Renal pelvis (tissue), 12 donors: ENCODE measurements at places on chromosomes 5 and 9.
A peak's percentile ranks its signal among the peaks of the same experiment; 100 is the strongest.

GRCh38 chr9:123662057-123662776 lies 267.7 kb downstream of the DENND1A start:
- no peak for DNase-seq

DNA sequence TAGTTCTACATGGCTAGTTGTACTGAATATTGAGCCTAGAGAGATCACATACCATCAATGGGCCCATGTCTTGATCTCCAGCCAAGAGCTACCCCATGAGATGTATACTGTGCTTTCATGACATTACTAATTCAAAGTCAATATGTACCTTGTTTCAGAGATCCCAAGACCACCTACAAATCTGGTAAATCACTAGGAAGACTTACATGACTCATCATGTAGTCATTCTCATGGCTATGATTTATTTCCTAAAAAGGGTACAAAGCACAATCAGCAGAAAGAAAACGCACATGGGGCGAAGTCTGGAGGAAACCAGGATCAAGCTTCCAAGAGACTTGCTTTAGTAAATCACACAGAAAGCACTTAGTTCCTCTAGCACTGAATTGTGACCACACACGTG lies 103.0 kb downstream of the PCSK5 start:
- DNase-seq, result no peak

- DNase-seq, result no peak
Observed at GRCh38 chr9:23638837-23639426, 187.1 kb downstream of the ELAVL2 start.

GRCh38 chr5:160926428-160926827 lies 74.4 kb upstream of the ATP10B start:
- DNase-seq, result peak; percentile 61

- DNase-seq, result no peak
Observed at GRCh38 chr5:41365369-41365768, 145.0 kb downstream of the PLCXD3 start.

DNA sequence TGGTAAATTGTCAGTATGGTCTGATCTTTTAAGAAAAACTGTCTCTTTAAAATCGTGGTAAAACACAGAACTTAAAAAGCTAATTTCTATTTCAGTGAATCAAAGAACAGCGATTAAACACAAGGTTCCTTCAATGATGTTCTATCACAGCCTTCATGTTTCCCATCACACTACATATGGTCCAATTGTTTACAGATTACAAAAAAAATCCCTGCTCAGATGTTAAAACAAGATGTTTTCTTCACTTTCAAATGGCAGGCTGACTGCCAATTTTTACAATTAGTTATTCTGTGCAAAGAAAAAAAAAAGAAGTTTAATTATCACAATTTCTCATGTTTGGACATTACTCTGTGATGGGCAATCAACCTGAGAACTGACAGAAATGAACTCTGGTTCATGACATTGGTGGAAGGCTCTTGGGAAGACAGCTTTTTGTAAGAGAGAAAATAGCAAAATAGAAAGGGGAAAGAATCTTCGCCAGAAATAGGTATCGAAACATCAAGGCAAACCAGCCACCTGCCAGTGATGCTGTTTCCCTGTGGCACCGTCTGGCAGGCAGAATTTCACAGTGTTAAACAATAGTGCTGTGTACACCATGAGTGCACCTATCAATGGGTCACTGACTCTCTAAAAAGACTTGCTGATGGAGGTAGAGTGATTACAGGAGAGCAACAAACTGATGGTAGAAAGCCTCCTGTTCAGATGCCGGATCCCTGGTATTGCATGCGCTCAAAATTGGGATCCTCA lies 1020.0 kb upstream of the ARRDC3 start:
- no peak for DNase-seq

DNA sequence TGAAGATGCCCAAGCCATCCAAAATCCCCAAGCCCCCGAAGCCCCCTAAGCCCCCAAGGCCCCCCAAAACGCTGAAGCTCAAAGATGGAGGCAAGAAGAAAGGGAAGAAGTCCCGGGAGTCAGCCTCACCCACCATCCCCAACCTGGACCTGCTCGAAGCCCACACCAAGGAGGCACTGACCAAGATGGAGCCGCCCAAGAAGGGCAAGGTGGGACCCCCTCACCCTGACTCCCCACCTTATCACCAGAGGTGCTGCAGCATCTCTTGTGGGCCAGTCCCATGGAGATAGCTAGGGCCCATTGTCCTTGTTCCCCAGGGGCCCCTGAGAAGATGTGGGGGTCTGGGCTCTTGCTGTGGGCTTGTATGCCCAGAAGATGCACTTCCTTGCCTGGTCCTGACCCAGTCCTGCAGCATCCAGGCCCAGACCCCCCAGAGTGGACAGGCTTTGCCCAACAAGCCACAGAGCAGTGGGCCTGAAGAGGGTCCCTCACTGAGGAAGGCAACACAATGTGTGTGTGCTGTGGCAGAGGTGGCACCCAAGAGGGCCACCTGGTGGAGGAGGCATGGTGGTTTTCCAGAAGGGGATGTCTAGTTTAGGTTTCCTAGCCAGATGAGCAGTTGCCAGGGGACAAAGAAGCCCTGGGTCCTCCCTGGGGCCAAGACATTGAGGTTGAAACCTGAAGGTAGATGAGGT lies 84.1 kb downstream of the PHF2 start:
- DNase-seq, result no peak

- no peak for DNase-seq
Observed at GRCh38 chr5:107257885-107258520, 412.7 kb downstream of the EFNA5 start.

DNA sequence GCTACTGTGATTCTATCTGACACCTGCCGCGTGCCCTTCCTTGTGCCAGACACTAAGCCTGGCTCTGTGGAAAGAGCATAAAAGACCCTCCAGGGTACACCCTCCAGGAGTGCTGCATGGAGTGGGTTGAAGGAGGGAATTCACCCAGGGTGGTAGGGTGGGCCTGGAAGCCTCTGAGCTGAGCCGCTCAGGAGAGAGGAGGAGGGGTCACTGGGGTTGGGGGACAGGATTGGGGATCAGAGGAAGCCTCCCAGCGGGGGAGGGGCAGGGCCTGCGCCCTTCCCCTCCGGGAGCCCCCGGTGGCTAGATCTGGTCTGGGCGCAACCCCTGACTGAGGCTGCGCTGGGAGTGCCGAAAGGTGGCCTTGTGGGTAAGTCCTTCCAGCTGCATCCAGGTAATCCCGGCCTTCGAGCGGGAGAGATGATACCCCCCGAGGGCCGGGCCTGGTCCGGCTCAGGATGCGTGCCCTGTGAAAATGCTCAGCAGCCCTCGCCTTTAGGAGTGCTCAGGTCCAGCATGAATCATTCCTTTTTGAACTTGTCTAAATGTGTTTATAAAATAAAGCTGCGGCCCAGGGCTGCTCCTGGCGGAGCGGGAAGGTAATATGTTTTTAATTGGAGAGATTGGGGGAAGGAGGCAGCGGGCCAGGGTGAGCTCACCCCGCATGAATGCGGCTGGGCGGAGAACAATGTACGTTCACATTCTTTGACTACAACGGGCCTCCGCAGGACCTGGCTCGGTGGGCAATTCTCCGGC lies 118.1 kb upstream of the SMIM23 start:
- DNase-seq, result peak; percentile 54

- no peak for DNase-seq
Observed at GRCh38 chr5:135740475-135740874, 94.0 kb upstream of the SLC25A48 start.

DNA sequence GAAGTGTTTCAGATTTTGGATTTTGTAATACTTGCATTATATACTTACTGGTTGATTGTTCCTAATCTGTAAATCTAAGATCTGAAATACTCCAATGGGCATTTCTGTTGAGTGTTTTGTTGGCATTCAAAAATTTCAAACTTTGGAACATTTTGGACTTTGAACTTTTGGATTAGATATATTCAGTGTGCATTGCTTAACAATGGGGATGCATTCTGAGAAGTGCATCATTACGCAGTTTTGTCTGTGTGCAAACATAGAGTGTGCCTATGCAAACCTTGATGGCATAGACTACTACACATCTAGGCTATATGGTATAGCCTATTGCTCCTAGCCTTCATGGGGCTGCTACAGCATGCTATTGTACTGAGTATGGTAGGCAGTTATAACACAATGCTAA lies 325.4 kb downstream of the KDM4C start:
- no peak for DNase-seq

GRCh38 chr9:130320723-130321481 lies 55.3 kb downstream of the HMCN2 start:
- no peak for DNase-seq

DNA sequence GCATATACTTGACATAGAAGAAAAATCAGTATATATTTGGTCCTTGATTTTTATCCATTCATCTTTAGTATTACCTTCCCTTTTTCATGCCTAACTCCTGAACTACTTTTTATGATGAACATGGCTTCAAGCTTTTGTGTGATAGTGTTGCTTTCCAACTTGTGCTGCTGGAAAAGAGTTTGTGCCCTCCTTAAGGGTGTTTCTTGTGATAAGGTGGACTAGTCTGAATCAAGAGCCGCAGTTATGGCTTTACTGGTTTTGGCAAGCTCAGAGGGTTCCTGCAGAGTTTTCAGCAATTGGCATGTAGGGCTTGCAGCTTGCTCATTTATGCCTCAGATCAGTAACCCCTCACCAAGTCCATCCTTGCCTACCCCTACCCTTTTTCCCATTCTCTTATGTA lies 20.5 kb downstream of the POLR3G start:
- no peak for DNase-seq

- DNase-seq, result no peak
Observed at GRCh38 chr9:128732576-128732975, 8.6 kb upstream of the ZDHHC12 start.

DNA sequence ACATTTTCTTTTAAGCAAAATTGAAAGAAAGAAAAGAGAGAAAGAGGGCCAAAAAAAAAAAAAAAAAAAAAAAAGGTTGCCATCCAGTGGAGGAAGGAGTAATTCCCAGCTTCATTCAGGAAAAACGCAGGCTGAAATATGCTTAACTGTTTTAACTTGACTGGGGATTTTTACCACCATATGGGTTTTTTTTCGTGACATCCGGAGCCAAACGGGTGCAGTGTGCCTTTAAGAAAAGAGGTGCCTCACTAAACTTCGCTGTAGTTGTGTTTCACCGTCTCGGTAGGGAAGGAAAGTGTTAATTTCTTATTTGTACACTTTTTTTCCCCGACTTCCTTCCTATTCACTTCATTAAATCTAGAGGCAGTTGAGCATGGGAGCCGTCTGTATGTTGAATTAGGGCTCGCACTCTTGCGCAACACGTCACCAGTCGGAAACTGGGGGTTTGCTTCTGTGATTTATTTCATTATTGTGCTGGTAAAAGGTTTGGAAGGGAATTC lies 143.0 kb downstream of the SMARCA2 start:
- peak; percentile 85 for DNase-seq

GRCh38 chr5:89606939-89607534 lies 724.1 kb upstream of the MEF2C start:
- DNase-seq, result no peak

- DNase-seq, result no peak
Observed at GRCh38 chr5:54226215-54226614, 84.2 kb downstream of the ARL15 start.

- no peak for DNase-seq
Observed at GRCh38 chr9:72948575-72949243, 4.1 kb downstream of the ALDH1A1 start.

GRCh38 chr5:125970631-125971307 lies 452.4 kb upstream of the GRAMD2B start:
- peak; percentile 15 for DNase-seq

- DNase-seq, result no peak
Observed at GRCh38 chr9:108456903-108457302, 398.9 kb downstream of the ACTL7B start.

- DNase-seq, result no peak
Observed at GRCh38 chr5:97266576-97266975, 83.5 kb upstream of the RIOK2 start.

- no peak for DNase-seq
Observed at GRCh38 chr9:38081356-38082108, 12.5 kb upstream of the SHB start.

DNA sequence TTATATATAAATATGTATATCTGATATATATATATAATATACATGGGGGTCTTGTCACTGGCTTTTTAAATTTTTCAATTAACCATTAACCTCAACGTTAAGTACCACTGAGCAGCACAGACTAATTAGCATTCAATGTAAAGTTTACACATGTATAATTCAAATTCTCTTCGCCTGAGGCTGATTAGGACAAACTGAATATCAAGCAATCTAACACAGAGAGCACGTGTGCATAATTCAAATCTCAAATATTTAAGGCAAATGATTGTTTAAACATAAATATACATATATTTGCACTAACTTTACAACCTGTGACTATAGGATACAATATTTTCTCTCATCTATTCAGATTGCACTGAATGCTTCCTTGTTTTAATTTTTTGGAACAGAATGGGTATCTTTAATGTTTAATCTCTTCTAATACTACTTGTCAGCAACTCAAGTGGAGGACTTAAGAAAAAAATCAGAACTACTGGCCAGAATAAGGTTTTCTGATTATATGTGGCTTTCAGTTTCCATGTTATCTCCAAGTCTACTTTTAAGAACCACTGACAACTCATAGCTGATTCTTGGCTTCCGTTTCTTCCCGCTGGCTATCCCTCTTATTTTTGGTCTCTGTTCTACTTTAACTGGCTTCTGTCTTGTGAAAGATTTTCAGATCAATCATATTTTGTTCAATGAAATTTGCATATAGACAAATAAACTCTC lies 204.8 kb downstream of the MLLT3 start:
- no peak for DNase-seq

GRCh38 chr5:6700685-6701355 lies 12.4 kb upstream of the TENT4A start:
- no peak for DNase-seq

DNA sequence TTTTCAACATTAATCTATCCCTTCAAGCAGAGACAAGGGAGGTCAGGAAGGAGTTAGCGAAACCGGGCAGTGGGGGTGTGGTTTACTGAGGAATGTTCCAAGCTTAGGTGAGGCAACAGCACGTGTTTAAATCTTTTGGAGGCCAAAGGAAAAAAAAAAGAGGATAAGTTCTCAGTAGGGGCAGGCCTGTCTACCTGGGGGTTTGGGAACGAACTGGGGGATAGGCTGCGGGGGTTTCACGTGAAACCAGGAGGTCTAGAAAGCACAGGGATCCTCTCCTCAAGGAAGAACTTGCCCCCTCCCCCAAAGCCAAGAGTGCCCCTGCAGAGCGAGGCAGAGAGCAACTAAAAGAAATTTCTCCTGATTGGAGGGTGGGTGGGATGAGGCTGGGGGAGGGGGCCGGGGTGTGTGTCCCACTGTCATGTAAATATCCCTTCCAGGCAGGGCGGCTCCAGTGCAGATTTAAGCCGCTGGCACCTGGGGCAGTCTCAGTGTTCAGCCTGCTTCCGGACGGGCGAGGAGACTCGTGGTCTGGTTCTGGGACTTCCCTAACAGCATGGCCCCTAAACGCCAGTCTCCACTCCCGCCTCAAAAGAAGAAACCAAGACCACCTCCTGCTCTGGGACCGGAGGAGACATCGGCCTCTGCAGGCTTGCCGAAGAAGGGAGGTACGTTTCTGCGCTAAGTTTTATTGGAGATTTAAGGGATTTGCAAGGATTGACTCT lies 5.5 kb upstream of the SET start:
- peak; percentile 45 for DNase-seq

GRCh38 chr5:115494570-115495289 lies 49.8 kb downstream of the FEM1C start:
- no peak for DNase-seq

GRCh38 chr5:143315929-143316328 lies 87.6 kb downstream of the NR3C1 start:
- no peak for DNase-seq

GRCh38 chr9:88221105-88221504 lies 82.8 kb upstream of the SPATA31C2 start:
- DNase-seq, result no peak
